ENCODE measurements at places on chromosomes 12 and 14.

- DNase-seq: no peak
These were observed 127.5 kb downstream of the TMX1 start for GRCh38 chr14:51367600-51367931.

DNA sequence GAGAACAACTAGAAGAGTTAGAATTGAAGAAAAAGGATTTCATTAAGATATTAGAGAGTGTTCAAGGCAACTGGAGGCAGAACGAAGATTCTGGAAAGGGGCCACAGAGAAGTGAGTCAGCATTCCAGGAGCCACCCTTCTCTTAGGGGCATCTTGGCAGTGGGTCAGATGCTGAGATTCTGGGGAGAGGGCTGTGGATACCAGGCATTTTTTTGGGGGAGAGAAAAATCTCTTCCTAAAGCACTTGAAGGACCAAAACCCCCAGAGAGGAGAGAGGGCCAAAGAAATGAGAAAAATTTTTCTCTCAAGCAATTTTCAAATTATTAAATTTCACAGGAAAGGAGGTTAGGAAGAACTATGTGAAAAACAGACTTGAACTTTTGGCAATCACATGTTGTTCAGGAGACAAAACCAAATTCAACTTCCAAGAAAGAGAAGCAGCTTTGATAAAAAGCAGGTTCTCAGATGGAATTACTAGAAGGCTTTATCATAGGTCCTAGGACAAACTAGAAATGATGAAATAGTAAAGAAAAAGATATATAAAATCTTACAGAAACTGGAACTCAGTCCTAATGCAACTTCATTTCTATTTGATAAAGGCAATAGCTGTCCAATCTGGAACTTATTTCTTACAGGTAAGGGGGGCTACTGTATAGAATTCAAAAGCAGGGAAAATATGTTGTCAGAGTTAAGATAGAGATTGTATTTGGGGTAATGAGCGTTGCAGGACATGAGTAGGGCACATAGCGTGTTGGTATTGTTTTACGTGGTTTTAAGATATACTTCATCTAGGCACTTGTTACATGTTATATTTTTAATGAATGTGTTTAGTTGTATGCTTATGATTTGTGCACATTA is 1.1 kb upstream of the CLEC2D start:
- DNase-seq: no peak

DNA sequence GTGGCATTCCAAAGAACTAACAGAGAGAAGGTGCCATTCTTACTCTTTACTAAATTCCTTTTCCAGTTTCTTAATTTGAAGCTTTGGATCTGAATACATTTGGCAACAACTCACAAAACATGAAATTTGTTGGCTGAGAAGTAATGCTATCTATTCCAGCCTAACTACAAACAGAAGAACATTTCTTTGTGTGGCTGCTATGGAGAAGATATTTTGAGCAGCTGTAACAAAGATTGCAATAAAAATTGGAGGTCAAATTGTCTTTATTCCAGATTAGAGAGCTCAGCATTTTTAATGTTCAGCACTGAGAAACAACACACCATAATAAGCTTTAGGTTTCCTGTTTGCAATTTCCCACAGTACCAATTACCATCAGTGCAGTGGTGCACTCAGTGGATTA is 835.8 kb upstream of the FLRT2 start:
- no peak for DNase-seq

- no peak for DNase-seq
These were observed 209.1 kb downstream of the TTC7B start for GRCh38 chr14:90607141-90607540.

DNA sequence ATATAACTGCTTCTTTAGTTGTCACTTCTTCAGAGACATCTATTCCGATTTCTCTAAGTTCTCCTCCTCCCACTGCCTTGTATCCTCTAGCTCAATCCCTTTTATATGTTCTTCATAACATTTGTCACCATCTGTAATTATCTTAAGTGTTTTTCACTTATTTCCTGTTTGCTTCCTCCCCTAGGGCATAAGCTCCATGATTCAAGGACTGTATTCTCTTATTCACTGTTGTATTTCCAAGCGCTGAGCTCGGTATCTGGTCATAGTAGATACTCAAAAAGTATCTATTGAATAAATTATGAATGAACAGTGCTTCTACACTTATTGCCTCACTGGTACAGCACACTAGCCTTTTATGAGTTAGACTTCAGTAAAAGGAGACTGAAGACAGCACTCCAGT is 109.0 kb upstream of the TMPO start:
- DNase-seq: no peak

- no peak for DNase-seq
These were observed 83.0 kb upstream of the PIWIL1 start for GRCh38 chr12:130254461-130255276.

GRCh38 chr12:80293347-80293746 is 150.7 kb upstream of the PTPRQ start:
- no peak for DNase-seq

DNA sequence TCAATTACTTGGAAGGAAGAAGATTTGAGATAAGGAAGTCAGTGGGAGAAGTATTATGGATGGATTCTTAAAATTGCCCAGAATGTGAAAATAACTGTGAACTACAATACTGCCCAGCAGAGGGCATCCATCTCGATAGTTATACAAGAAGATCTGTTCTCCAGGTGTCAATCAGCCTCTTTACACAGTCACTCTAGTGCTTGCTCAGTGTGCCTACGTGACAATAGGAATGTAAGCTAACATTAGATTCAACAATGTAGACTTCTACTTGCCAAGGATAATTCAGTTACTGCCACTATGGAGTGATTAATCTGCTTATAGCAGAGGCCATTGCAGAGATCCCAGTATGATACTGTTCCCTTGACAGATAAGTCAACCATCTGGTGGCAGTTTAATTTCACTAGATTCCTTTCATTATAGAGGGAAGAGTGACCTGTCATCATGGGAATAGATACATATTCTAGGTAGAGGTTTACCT is 10.6 kb upstream of the MAP4K5 start:
- peak; percentile 72 for DNase-seq
